ENCODE measurements at places on chromosomes 4 and X.

DNA sequence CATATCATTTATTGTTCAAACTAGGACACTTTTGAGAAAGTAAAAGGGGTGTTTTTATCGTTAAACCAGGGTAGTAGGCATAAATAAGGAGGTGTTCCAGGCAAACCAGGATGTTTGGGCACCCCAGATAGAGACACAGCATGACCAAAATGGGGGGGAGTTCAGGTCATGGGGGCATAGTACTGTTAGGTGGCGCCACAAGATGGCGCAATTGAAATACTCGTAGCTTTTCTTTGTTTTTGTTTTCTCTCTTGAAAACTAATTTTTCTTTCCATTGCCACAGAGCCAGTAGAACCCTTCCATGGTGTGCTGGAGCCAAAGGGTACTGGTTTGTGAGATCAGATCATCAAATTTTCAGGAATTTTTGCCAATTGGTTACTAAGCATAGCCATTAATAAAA is 283.4 kb downstream of the BCOR start:
- peak; percentile 32 for DNase-seq

GRCh38 chrX:139889760-139890159 is 43.1 kb downstream of the ATP11C start:
- peak; percentile 56 for DNase-seq

GRCh38 chr4:7973545-7973981 is 33.9 kb upstream of the AFAP1 start:
- peak; percentile 81 for DNase-seq

DNA sequence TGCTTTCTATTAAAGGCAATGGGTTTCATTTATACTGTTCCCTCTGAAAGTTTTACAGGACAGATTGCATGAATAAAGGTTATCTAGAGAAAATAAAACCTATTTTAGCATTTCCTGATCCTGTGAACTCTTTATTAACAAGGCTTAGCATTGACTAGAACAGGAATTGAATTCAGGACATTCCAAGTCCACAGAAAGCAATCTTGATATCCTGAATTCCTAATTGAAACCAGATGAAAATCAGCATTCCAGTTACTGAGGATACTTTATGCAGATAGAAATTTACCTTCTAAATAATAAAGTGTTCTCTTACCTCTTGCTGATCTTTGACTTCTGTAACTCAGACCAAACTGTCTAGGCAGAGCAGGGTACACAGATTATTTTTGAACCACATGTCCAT is 151.4 kb downstream of the ZNF518B start:
- peak; percentile 55 for DNase-seq

- peak; percentile 87 for DNase-seq
Observed at GRCh38 chr4:181968371-181968770, 274.8 kb upstream of the TENM3 start.

GRCh38 chr4:145219090-145219489 is 38.7 kb upstream of the OTUD4 start:
- DNase-seq: no peak

All from EH (cell line).